ENCODE measurements at places on chromosomes 11 and 22.

DNA sequence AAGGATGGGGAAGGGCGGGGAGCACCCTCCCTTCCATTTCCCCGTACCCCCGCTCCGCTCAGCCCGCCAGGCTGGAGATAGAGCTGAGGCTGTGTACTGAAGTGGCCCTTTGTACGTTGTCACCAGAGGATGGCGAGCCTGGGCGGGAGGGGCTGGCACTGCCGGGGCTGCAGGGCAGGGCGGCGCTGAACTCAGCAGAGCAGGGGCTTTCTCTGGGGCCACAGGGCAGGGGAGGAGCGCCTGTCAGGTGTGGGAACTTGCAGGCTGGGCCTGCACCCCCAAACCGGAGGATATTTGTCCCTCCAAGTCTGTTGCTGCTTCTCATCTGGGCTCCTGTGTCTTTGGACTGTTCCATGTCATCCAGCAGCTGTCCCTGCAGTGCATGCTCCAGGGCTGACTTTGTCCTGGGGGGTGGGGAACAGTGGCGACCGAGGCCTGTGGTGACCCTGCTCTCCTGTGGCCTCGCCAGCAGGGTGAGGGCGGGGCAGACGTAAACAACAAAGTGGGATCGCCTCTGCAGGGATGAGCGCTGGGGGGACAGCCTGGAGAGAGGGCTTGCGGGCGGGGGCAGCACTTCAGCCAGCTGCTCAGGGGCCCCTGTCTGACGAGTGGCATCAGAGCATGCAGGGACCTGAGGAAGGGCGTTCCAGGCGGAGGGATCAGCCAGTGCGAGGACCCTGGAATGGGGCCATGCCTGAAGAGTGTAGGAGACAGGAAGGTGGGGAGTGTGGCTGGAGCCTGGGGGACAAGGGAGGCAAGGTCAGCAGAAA is 13.1 kb downstream of the MGAT3 start:
- DNase-seq: no peak

DNA sequence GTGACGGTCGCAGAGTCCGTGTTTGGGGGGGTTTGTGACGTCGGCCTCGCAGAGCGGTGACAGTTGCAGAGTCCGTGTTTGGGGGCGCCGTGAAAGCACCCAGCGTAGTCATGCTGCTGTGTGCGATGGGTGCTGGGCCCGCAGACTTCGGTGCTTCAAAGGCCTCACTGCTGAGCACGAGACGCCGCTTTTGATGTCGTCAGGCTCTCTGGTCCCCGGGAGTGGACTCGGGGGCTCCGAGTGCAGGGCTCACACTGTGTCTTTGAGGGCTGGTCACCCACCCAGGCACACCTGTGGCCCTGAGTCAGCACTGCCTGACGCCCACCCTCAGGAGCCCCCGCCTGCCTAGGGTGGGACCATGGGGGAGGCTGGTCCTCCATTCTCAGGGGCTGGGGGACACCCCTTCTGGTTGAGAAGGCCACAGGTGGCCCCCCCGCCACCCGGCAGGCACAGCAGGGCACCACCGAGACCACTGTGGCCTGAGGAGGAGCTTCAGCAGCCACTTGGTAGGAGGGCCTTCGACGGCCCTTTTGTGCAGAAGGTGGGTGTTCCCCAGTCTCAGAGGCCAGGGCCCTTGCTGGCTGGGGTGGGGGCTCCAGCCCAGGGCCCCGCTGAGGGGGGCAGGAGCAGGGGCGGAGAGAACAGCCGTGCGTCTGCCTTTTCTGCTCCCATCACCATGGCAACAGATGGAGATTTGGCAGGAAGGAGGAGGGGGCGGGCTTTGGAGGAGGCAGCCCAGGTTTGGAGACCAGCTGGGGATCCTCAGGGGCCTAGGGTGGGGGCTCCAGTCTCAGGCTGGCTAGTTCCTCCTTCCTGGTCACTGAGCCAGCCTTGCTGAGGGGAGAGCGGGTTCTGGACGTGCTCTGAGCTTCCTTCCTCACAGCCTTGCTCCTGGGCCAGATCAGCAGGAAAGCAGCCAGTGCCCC is 20.9 kb downstream of the BRSK2 start:
- DNase-seq: no peak

- no peak for DNase-seq
These were observed 16.2 kb downstream of the ARHGEF12 start for GRCh38 chr11:120352405-120352804.

DNA sequence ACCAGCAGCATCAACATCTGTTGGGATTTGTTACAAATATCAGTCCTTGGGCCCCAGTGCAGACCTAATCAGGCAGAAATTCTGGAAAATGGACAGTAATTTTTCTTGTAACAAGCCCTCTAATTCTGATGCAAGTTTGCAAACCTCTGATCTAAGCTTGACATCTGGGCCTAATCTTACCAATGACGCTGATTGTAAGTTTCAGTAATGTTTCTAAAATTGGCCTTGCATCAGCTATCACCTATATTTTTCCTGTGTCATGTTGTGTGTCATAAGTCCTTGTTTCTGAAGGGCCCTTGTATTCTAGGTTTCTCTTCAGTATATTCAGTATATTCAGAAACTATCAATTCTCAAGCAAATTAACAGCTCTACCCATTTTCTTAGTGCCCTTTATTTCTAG is 36.4 kb downstream of the ZNF215 start:
- no peak for DNase-seq

DNA sequence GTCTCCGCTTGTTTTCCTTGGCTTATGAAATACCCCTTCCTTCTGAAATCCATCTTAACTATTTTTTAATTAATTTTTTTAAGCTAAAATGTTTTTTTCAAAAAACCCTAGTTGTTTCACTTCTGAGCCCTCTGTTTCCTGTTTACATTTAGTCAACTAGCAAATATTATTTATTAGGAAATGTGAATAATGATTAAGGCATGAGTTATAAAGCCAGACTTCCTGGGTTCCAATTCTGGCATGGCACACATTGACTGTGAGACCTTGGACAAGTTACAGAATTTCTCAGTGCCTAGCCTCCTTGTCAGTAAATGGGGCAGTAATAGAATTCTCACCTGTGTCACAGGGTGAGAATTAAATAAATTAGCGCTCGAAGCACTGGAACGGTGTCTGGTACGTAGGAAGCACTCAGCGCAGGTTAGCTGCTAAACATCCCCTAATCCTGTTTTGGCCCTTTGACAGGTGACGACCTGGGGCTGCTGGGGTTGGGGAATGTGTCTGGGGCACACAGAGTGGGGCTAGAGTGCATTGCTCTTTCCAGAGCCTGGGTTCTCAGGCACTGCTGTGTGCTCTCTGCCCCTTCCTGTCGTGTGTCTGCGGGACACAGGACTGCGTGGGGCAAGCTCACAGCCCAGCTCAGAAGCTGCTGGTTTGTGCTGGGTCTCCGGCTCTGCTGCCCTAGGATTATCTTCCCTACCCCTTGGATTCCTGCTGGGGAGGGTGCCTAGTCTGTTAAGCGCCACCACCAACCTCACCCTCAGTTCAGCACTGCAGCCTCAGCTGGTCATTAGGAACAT is 13.1 kb downstream of the PANX1 start:
- no peak for DNase-seq

DNA sequence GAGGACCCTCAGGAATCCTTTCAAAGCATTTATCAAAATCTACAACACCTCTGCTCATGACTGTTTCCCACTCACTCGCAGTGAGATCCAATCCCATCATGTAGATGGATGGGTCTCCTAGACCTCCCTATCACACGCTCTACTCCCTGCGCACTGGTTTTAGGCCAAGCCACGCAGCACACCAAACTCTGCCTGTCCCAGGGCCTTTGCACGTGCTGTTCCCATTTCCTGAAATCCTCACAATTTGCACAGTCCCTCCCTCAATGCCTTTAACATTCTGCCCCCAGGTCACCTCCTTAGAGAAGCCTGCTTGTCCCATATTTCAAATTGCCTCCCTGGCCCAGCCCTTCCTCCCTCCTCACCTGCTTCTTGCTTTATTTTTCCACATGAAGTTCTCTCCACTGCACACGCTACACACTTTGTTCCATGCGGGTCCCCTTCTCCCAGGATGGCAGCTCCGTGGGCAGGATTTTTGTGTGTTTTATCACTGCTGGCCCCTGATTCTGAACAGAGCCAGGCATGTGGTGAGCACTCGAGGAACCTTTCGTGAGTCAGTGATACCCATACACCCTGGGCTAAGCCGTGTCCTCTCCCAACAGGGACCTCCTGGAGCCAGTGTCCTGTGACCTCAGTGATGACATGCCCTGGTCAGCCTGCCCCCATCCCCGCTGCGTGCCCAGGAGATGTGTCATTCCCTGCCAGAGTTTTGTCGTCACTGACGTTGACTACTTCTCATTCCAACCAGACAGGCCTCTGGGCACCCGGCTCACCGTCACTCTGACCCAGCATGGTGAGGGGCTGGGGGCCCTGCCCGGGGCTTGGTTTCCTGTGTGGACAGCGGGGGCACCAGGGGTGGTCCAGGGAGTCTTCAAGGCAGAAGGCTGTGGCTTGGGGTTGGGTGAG is 12.2 kb downstream of the CSF2RB start:
- no peak for DNase-seq

DNA sequence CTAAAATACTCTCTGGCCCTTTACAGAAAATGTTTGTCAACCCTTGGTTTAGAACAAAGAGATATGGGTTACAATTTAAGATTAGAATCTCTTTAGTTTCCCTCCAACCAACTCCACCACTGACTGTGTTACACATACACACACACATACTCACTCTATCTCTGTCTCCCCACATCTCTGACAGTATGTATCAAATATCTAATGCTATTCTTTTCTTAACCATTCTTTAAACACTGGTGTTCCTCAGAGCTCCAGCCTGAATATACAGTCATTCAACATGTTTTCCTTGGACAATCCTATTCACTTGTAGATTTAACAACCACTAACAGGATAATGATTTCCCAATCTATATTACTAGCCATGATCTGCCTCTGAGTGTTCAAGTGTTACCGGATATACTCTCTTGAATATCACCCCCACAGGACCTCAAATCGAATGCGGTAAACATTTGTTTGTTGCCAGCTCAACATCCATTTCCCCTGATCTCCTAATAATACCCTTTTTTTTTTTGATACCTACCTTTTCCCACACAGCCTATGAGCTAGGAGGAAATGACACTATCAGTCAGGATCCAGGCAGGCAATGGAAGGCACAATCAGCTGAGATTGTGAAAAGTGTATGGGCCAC is 6.1 kb downstream of the MPZL3 start:
- no peak for DNase-seq

GRCh38 chr11:128157423-128158298 is 429.7 kb downstream of the ETS1 start:
- DNase-seq: peak; percentile 86

GRCh38 chr11:69620683-69621290 is 20.2 kb upstream of the CCND1 start:
- no peak for DNase-seq

DNA sequence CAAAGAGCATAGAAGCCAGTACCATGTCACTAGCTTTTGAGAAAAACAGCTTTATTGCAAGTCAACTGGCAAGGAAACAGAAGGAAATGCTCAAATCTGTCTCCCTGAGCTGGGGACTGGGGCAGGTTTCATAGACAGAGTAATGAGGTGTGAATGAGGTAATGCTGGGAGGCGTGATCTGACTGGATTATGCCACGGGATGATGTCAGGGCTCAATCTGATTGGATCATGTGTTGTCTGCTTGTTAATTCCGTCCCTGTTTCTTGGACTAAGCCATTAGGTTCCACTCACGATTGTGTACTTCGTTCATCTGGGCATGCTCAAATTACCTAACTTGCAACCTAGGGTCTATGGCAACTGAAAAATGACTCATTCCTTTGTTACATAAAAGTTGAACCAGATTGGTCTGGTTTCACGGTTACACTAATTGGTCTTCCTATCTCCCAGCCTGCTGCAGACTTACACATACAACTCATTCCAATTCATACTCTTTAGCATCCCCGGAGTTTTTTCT is 20.2 kb upstream of the OR10A5 start:
- no peak for DNase-seq

- DNase-seq: no peak
These were observed 94.2 kb downstream of the TBC1D22A start for GRCh38 chr22:46856661-46857060.

GRCh38 chr11:66126808-66127555 is 56.9 kb downstream of the PACS1 start:
- no peak for DNase-seq

GRCh38 chr11:9799886-9800285 is 136.0 kb downstream of the SWAP70 start:
- no peak for DNase-seq
